ENCODE measurements at places on chromosomes 4 and X.

GRCh38 chr4:2702361-2702760 is 53.8 kb downstream of the TNIP2 start:
- no peak for DNase-seq

DNA sequence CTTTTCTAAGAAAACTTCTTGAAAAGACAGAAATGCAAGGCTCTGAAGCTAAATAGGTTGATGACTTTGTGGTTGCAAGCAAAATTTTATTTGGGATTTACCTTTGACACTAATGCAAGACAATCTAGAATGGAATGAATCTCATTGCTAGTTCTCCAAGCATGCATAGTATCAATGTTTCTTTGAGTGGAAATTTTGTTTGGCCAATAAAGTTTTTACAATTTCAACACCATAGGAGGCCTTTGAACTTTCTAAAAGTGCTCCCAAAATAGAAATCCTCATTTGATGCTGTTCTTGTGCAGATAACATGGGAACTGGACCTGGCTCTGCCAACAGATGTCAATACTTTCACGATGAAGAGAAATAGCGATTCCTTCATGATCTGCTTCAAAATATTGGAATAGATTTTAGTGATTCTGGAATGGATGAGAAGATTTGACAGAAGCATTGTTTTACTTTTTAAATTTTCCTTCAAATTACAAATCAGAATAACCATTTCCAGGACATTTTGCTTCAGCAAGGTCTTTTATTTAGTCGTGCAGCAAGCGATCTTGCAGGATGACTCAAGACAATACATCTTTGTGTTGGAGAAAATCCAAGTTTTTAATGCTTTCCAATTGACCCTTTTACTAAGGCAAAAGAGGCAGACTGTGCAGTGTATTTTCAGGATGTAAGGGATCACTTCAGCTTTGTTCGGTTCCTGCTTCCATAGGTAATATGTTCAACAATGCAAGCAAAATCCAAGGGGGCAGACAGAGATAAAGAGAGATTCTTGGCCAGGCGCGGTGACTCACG is 51.7 kb upstream of the OTUD4 start:
- DNase-seq: no peak

DNA sequence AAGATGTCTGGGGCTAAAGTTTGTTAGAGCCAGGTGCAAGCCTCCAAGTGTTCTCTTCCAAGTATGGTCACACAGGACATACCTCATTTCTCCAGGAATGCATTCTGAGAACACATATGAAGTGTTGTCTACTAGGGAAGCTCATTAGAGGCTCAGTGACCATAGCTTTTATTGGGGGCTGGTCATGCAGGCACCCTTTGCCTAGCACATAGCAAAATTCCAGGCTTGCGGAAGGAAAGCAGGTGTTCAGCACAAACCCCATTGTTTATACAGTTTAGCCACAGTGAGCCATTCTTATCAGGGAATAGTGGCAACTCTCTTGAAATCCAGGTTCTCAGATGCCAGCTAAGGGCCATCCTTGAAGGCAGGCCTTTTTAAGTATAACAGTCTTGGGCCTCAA is 339.4 kb upstream of the ZCCHC13 start:
- DNase-seq: no peak

- no peak for DNase-seq
These were observed 207.7 kb downstream of the RCHY1 start for GRCh38 chr4:75306506-75306905.

- peak; percentile 33 for DNase-seq
These were observed 141.1 kb upstream of the KIT start for GRCh38 chr4:54516556-54517215.

- no peak for DNase-seq
These were observed 851 bp downstream of the POLR2B start for GRCh38 chr4:56979421-56980072.

GRCh38 chr4:77268108-77268507 is 111.1 kb downstream of the CCNG2 start:
- DNase-seq: no peak

GRCh38 chrX:13638826-13639225 is 14.1 kb upstream of the TCEANC start:
- no peak for DNase-seq

DNA sequence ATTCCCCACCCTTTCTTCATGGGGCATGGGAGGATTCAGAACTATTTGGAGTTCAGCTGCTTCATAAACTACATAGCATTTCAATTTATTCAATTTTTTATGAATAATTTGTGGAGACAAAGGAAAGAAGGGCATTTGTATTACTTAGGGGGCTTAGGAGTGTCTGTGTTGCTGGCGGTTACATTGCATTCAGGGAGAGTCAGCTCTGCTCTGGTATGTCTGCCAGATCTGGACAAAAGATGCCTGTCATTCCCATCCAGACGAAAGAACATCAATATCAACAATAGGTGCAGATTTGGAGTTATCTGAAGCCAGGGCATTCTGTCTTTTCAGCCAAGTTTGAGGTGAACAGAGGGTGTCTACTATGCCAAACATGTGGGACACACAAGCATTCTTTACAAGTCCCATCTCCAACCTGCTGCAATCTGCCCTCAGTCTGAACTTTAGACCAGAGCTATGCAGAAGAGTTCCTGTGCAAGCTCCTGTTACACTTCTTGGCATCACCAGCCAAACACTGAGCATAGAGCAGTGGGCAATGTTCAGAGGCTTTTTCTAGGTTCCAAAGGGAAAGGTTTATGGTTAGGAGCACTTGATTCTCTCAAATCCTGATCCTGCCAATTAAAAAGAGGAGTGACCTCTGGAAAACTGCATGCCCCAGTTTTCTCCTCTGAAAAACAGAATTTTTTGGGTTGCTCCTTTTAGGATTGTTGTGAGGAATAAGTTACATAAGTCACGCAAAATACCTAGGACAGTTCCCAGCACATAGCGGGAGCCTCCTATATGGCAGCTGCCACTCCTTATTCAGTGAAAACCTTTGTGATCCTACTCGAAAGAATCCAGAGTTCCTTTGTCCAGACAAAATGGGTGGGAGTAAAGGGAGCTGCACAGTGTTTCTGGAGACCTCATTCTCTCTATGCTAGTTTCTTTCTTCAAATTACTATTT is 719.5 kb upstream of the SLIT2 start:
- no peak for DNase-seq

DNA sequence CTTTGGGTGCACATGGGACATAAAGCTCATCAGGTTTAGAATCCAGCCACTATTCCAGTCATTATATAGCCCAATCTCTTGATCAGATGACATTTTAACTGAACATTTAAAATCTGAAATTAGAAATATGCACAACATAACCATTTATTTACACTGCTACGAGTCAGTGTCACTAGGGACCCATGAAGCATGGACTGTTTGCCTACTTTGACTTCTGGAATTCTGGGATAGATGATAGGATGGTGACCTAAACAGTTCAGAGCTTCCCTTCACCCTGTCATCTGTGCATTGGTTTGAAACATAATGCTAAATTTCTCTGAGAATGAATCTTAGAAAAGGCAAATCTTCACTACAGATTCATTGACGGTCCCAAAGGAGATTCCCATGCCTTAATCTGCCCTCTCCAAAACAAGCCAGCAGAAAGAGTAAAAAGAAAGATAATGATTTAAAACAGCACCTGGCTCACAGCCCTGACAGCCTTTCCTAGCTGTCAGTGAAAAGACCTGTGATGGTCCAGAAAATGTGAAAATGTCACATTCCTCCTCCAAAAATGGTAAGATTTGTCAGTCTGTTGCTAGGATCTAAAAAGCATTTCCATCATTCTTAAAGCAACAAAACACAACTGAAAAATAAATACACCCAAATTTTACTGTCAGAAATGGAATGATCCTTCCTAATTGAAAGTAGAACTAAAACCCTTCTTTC is 18.9 kb upstream of the HERC3 start:
- DNase-seq: no peak

DNA sequence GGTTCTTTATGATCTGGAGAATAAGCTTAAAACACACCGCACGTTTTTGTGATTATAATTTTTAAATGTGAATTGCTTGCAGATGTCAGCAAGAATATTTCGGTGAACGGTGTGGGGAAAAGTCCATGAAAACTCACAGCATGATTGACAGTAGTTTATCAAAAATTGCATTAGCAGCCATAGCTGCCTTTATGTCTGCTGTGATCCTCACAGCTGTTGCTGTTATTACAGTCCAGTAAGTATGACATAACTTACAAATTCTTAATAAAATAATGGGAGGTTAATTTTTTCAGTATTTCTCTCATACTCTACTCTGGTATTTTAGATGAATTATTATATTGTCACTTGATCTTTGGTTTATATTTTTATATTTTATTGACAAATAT is 5.4 kb downstream of the AREG start:
- no peak for DNase-seq

GRCh38 chrX:115539841-115540240 is 21.1 kb upstream of the PLS3 start:
- DNase-seq: no peak

GRCh38 chrX:106300656-106301055 is 132.6 kb downstream of the PWWP3B start:
- DNase-seq: no peak

DNA sequence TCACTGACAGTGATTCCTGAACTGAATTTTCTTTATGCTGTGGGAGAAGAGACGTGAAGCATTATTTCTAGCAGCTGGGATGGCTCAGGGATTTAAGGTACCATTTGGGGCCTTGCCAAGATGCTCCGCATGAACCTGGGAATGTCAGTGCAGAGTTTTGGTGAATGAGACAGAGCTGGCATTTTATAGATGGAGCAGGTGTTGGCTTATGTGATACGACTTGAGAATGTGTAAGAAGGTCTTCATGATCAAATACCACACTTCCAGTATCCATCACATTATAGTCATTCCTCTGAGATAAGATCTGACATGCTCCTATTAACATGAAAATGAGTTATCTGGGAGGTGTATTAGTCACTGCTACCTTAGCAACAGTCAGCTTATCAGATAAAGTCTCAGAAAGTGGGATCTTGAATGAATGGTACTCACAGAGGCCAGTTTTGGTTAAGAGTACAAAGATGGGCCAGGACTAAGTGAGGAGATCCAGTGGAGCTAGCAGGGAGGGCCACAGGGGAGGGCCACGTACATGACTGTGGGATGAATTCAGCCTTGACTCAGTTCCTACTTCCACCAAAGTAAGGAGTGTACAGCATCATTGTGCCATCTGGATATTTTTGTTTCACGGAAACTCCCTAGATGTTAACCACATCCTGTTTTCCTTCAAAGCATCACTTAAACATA is 116.7 kb downstream of the SPCS3 start:
- DNase-seq: no peak

- no peak for DNase-seq
These were observed 13.8 kb upstream of the STBD1 start for GRCh38 chr4:76292730-76293129.

GRCh38 chr4:93788712-93789111 is 39.8 kb upstream of the ATOH1 start:
- no peak for DNase-seq

GRCh38 chr4:118005883-118006282 is 28.4 kb upstream of the NDST3 start:
- no peak for DNase-seq

DNA sequence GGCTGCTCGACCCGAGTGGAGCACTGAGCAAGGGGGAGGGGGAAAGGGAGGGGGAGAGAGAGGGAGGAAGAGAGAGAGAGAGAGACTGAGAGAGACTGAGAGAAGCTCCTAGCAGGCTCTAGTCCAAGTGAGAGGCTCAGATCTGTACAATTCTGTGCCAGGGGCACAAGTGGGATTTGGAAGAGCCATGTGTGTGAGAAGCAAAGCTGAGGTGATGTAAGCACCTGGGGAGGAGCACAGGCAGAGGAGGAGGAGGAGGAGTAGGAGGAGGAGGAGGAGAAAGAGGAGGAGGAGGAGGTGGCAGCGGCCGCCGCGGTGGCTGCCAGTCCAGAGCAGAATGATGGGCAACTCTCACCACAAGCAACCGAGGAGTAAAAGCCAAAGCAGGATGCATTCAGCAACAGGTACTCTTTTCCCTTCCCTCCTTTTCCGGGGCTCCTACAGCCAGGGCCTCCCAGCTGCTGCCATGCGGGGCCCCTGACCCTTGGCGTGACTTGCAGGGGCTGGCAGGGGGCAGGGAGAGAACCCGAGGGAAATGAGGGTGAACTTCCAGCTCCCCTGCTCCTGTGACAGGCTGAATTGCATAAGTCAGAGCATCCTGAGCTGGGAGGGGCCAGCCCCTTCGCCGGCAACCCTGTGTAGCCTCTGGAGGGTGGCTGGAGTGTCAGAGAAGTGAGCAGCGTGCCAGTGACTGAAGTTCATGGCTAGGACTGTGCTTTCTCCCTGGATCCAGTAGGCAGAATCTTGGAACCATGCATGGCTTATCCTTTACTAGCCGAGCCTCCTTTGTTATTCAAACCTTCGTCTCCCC is 62.2 kb downstream of the RTL5 start:
- DNase-seq: no peak

DNA sequence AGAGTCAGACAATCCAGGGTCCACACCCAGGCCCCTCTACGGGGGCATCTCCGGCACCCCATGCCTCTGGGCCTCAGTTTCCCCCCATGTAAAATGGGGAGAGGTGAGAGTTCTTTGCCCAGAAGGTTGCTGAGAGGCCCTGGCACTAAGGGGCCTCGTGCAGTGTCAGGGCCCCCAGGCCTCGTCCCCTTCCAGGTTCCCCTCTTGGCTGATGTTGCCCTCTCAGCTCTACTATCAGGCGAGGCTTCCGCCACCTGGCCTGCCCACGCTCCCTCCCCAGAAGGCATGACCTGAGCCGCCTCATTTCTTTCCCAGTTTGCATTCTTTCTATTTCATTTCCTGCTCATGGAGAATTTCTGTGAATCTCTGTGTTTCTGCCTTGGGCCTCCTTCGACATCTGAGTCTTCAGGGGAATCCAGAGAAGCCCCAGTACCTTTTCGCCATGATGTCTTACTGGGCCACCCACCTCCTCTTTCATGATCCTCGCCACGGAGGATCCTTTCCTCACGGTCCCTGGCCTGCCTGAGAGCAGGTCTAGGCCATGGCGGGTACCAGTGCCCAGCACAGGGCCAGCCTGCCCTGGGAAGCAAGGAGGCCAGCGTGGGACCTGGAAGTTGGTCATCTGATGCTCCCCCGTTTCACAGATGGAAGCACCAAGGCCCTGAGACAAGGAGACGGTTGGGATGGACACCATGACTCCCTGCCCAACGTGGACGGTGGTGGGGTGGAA is 21.9 kb upstream of the MRFAP1 start:
- no peak for DNase-seq

Measured in left ventricle myocardium superior (tissue), 1 donor.